Suppressor macrophage treated with lipopolysaccharide for 4 hours (primary cell): ENCODE measurements at places on chromosomes 12 and 14.

DNA sequence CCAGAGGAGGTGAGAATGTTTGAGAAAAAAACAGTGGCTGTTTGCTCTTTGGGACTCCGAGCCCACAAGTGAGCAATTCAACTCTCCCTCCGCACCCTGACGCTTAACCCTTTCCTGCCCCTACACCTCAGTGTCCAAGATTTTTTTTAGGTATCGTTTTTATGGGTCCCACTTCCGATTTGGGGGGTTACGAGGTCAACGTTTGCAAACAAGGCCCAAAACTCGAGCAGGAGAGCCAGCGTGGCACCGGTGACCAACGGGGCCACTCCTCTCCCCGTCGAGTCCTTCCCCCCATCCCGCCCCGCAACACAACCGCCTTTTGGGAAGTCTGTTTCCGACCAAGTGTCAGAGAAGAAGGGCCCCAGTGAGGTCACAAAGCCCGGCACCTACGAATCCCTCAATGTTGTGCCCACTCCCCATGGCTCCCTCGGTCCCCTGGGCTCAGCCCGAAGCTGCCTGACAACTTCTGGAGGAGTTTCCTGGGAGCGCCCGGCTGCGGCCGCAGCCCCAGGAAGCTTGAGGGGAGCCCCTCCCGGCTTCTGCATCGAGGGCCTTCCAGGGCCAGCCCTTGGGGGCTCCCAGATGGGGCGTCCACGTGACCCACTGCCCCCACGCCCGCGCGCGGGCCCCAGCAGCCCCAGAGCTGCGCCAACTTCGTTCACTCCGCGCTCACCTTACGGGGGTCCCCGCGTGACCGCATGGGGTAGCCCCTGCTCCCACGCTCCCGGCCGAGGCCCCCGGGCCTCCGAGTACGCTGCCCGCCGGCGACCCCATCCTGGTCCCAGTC lies 1.2 kb downstream of the CDK2AP1 start:
- peak; percentile 33 for DNase-seq

DNA sequence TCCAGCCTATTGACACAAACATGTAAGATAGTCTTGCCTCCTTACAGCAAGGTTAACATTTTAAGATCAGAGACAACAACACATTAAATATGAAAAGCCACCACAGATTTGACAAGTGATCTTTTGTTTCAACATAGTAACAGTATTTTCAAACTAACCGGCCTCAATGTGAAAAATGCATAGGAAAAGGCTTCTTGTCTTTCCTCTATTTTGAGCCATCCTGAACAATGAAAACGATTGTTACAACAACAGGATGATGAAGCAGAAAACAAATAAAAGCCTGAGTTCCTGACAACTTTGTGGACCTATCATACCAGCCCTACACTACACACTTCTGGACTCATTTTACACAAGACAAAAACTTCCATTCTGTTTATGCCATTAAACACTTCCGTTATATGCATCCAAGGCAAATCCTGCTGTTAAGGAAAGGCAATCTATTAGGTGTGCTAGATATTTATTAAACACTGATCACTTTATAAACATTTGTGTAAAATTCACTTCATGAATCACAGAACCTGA lies 37.3 kb downstream of the BAZ1A start:
- DNase-seq = no peak

- peak; percentile 64 for DNase-seq
Measured at GRCh38 chr12:48965298-48965838, 6.2 kb downstream of the WNT10B start.

- DNase-seq = no peak
Measured at GRCh38 chr14:94445003-94445402, 7.6 kb downstream of the SERPINA11 start.

DNA sequence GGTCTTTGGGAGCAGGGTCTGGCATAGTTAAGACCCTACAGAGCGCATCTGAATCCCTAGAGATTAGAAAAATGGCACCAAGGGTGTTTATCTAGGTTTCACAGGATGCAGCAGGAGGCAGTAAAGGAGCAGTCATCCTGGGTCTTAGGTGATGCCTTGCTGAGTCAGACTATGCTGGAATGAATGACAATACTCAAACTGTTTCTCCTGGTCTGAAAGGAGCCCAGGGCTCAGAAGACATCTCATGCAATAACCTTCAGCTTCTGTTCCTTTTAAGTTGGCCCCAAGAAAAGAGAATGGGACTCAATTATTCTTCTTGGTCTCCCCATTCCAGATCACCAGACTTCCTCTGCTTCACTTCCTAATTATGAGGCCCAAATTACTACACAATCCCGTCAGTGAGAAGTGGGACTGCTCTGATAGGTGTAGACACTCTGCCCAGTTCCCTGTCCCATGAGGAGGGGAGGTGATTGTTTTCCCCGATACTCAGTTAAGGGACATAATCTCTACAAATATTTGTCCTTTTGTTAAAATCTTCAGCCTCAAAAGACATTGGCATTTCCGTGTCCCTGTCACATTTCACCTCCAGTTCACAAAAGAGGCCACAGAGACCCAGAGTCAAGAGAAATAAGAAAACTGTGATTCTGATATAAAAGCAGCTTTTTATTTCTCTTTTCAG lies 14.8 kb upstream of the APOF start:
- DNase-seq = peak; percentile 9

- DNase-seq = peak; percentile 21
Measured at GRCh38 chr12:106296179-106296877, 6.2 kb upstream of the TCP11L2 start.
